ENCODE measurements at places on chromosomes 5 and 9.

GRCh38 chr9:133035669-133036068 lies 4.9 kb downstream of the GTF3C5 start:
- DNase-seq = no peak

- DNase-seq = peak; percentile 75
Measured at GRCh38 chr9:124284940-124285441, 27.2 kb downstream of the NEK6 start.

GRCh38 chr5:135116160-135116561 lies 82.1 kb upstream of the PITX1 start:
- DNase-seq = peak; percentile 73

GRCh38 chr5:37539459-37539858 lies 160.3 kb downstream of the WDR70 start:
- no peak for DNase-seq

- DNase-seq = no peak
Measured at GRCh38 chr9:128203707-128204551, 750 bp downstream of the DNM1 start.

- no peak for DNase-seq
Measured at GRCh38 chr9:76718166-76718565, 46.1 kb upstream of the PCA3 start.

GRCh38 chr5:111656580-111656979 lies 100.4 kb downstream of the NREP start:
- DNase-seq = no peak

DNA sequence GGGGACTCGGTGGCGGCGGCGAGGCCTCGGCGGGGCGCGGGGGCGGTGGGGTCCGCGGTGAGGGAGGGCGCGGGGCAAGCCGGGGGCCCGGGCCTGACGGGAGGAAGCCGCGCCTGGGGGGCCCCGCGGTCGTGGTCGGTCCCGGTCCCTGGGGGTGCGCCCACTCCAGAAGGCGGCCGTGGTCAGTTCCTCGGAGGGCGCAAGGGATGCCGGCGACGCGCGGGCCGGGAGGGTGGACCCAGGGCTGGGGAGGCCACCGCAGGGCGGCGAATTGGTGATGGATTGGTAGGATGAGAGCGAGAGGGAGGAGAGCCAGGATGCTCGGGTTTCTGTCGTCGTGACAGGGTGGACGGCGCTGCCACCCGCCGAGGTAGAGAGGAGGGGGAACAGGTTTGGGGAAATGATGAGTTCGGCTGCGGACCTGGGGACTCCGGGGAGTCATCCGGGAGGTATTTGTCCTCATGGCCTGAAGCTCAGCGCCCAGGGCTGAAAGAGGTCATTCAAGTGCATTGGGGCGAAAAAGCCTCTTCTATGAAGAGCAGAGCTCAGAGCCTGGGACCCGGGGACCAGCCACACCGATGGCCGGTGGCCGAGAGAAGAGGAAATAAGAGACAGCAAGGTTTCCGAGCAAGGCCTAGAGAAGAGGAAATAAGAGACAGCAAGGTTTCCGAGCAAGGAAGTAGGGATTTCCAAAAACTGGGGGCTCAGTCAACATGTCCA lies 557 bp downstream of the GNG10 start:
- peak; percentile 59 for DNase-seq

DNA sequence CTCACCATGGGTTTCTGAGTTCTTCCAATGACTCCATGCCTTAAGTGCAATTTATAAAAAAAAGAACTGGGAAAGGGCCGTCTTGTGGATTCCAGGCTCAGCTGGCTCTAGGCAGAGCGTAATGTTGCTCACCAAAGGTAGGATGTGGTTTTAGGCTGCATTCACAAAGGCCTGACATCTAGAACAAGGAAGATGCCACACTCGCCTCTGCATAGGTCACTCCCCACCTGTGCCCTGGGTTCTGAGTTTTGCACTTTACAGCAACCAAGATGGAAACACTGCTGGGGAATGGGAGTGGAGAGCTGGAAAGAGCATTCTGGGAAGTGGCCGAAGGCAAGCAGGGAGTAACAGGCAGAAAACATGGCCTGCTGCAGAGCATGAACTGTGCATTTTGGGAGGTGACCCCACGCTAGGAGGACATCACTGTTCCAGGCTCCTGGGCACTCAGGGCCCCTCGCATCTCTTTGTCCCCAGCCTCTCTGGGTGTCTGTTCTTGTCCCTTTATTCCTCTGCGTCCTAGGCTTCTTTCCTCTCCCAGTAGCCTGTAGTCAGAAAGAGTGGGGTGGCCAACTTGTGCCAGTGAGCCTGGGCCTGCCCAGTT lies 12.3 kb downstream of the FCN2 start:
- DNase-seq = peak; percentile 25

- DNase-seq = no peak
Measured at GRCh38 chr9:73114958-73115357, 36.7 kb upstream of the ANXA1 start.

GRCh38 chr5:106094204-106094607 lies 1576.5 kb downstream of the EFNA5 start:
- no peak for DNase-seq

- DNase-seq = no peak
Measured at GRCh38 chr5:173094012-173094661, 38.0 kb downstream of the CREBRF start.

DNA sequence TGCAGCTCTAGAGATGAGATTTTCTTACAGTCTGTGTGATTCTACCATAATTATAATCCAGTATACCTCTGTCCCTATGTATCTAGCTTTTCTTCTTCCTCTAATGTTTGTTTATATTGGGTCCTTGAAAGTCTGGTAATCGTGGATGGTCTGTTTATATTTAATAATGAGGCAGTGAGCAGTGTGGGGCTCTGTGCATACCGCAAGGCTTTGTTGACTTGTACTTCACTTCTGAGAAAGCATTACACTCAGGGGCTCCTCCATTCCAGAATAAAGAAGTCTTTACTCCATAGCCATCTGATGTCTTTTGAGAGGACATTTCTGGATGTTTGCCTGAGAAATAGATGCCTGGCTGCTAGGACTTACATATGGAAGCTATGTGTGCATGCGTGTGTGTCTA lies 4.5 kb upstream of the MPDZ start:
- DNase-seq = no peak

DNA sequence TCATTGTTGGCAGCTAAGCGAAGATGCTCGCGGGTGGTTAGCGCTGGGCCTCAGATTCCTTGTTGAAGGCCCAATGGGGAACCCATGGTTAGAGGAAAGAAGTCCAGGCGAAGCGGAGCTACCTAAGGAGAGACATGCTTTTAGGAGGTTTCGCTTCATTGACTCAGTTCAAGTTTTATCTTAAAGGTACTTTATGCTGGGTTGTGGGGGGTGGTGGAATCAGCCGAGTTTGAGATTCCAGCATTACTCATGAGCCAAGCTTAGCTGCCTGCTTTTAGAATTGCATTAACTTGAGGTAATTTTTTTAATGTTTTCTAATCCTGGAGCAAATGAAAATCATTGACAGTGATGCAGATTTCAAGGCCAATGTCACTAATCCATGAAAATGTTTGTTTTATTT lies 16.1 kb downstream of the MEGF10 start:
- DNase-seq = no peak

DNA sequence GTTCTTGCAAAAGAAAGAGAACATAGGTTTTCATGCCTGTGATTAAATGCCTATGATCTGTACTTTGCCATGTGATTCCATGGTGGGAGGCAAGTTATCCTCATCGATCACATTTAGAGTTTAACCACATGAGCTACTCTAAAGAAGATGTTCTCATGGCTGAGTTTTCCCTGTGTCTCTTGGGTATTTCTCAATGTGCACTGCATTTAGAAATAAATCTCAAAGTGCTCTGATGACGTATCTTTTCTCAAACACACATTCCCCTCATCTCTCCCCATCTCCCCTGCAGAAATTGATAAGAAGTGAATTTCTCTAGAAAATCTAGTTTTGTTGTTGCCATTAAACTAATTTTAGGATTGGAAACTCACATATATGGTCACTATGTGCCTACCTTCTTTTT lies 282.2 kb downstream of the SEMA5A start:
- no peak for DNase-seq

GRCh38 chr9:13027879-13028278 lies 251.6 kb downstream of the MPDZ start:
- no peak for DNase-seq

GRCh38 chr9:91783411-91783810 lies 166.6 kb downstream of the ROR2 start:
- DNase-seq = no peak

- no peak for DNase-seq
Measured at GRCh38 chr5:95996904-95997723, 35.5 kb upstream of the ELL2 start.

DNA sequence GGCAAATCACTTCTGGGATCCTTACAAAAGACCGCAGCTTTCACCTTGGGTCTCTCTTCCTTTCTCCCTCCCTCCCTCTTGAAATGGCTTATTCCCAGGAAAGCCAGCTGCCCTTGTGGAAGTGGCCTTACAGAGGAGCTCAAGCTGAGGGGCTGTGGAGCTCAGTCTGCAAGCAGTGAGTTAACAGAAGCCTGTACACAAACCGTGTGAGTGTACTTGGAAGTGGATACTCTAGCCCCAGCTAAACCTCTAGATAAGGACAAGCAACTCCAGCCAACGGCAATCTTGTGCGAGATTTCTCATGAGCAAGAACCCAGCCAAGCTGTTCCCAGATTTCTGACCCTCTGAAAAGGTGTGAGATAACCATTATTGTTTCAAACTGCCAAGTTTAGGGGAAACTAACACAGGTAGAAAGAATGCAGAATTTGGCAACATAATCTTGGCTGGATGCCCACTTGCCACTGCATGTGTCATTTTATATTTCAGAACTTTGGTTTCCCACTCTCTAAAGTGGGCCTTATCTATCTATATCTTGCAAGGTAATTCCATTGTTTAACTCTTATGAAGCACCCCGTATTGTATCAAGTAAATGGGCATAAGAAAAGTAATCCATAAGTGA lies 85.6 kb downstream of the CDH18 start:
- DNase-seq = no peak

DNA sequence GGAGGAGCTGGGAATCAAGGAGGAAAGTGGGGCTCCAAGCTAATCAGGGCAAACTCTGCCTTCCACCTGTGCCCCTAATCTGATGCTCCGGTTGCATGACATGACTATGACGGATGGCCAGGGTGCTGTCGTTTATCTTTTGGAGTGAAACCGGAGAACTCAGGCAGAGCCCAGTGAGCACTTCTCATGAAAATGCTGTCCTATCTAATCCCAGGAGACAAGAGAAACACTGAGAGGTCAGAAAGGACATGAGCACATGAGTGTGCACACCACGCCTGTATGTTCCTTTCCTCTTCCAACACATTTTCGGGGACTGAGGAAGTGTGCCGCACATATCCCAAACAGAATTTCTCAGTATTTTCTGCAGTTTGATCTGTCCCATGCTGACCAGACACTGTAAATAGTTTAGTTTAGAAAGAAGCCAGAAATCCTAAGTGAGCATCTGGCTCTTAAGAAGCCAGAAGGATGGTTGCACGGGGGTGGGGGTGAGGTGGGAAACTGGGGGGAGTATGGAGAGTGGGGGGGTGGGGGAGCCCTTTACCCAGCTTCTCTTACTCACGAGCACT lies 217.1 kb downstream of the TSSK1B start:
- no peak for DNase-seq

GRCh38 chr9:7536310-7536939 lies 263.2 kb downstream of the DMAC1 start:
- peak; percentile 50 for DNase-seq

- no peak for DNase-seq
Measured at GRCh38 chr9:130499804-130500263, 55.1 kb downstream of the ASS1 start.

- no peak for DNase-seq
Measured at GRCh38 chr5:171313481-171314206, 4.6 kb downstream of the TLX3 start.

DNA sequence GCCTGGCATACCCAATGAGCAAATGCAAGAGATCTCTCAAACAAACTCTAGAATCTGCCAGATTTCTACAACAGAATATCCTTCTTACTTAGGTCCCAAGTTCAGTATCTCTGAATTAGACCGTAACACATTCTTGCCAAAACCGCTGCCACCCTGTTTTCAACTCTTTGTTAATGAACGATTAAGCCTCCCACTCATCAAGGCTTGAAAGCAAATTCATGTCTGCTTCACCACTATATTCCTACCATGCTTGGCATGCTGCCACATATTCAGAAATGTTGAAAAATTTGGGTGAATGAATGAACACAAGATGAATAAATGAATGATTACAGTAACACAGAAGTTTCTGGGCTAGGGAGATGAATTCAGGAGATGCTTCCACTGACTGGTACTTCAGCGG lies 119.9 kb downstream of the BNC2 start:
- no peak for DNase-seq

- DNase-seq = no peak
Measured at GRCh38 chr5:135877570-135878155, 18.0 kb downstream of the IL9 start.

- no peak for DNase-seq
Measured at GRCh38 chr5:79030663-79031484, 38.6 kb downstream of the DMGDH start.

DNA sequence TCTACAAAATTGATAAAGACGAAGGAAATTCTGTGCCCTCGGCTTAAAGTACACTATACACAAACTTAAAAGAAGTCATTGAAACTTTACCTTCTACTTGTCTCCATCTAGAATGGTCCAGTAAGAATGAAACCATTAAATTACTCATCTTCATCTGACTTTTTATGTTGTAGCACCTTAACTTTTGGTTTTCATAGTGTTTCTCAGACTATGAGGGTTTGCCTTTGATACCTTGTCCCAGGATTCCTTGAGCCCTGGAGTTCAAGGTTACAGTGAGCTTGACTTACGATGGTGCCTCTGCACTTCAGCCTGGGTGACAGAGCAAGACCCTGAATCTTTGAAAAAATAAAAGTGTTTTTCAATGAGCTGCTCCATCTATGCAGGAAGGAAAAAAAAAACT lies 132.2 kb downstream of the CDC42SE2 start:
- no peak for DNase-seq

- DNase-seq = no peak
Measured at GRCh38 chr5:59607138-59607765, 286.3 kb downstream of the PDE4D start.

DNA sequence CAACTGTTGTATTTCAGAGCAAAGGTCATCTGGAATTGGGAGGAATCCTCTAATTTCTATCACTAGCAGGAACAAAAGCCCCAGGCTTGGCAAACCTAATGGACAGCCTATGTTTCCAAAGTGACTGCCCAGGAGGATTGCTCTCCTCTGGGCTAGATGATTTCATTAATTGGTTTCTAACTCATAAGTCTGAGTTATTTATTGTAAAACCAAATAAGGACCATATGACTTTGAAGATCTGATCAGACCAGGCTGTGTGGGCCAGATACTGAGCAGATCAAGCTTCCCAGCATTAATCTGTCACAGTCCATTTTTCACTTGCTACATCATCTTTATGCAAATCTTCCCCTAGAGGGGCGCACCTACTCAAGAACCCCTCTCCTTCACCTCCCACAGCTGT lies 125.2 kb downstream of the PRDM6 start:
- no peak for DNase-seq

GRCh38 chr5:96377597-96377996 lies 55.5 kb downstream of the PCSK1 start:
- DNase-seq = no peak
